ENCODE measurements at places on chromosomes 7 and 10.

- DNase-seq = no peak
These were observed 68.9 kb downstream of the HTR7 start for GRCh38 chr10:90788968-90789367.

DNA sequence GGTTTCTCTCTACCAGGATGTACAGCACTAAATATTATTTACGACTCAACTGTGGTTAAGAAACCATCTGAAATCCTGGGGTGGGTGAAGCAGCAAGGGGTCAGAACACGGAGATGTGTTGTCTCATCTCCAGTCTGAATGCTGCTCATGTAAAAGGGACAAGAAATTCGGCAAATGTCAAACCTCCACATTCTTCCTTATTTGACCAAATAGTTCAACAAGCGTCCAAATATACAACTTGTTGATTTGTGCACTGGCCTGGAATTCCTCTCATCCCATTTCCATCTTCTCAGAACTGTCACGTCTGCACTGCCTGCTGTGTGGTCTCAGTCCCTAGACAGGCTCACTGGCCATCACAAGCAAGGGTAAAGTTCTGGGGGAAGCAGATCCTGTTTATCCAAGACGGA lies 520.0 kb downstream of the PARD3 start:
- DNase-seq = no peak

- no peak for DNase-seq
These were observed 233.1 kb upstream of the CSTF2T start for GRCh38 chr10:51932530-51932929.

GRCh38 chr10:6973899-6974298 lies 393.8 kb upstream of the PRKCQ start:
- DNase-seq = no peak

DNA sequence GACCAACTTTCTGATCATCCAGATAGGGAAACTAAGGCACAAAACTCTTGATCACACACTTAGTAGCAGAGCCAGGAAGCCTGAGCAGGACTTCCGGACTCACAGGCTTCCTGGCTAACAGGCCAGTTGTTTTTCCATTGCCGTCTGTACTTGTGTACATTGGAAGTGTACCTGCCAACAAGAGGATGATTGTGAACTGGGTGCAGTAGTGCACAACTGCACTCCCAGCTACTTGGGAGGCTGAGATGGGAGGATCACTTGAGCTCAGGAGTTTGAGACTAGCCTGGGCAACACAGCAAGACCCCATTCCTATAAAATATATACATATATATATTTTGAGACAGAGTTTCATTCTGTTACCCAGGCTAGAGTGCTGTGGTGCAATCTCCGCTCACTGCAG lies 35.2 kb upstream of the OTUD1 start:
- DNase-seq = no peak

- no peak for DNase-seq
These were observed 76.1 kb upstream of the POM121L12 start for GRCh38 chr7:52959336-52959735.

GRCh38 chr7:149850716-149851115 lies 12.5 kb downstream of the ZNF862 start:
- DNase-seq = no peak

- no peak for DNase-seq
These were observed 35.8 kb downstream of the VWA2 start for GRCh38 chr10:114274616-114275453.

- no peak for DNase-seq
These were observed 40.9 kb upstream of the MET start for GRCh38 chr7:116630932-116631671.

DNA sequence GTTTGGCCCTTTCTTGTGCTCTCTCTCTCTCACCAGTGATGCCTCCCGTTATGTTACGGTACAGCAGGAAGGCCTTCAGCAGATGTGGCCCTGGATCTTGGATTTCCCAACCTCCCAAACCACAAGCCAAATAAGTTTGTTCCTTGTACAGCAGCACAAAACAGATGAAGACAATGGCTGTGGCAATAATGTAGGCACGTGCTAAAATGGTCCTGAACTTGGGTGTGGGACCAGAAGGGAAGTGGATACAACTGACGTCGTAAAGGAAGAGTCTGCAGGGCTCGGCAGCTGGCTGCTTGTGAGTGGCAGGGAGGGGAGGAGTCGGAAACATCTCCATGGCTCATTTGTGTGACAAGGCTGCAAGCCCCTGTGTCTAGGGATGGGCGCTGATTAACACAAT lies 26.8 kb downstream of the PROSER2 start:
- no peak for DNase-seq

DNA sequence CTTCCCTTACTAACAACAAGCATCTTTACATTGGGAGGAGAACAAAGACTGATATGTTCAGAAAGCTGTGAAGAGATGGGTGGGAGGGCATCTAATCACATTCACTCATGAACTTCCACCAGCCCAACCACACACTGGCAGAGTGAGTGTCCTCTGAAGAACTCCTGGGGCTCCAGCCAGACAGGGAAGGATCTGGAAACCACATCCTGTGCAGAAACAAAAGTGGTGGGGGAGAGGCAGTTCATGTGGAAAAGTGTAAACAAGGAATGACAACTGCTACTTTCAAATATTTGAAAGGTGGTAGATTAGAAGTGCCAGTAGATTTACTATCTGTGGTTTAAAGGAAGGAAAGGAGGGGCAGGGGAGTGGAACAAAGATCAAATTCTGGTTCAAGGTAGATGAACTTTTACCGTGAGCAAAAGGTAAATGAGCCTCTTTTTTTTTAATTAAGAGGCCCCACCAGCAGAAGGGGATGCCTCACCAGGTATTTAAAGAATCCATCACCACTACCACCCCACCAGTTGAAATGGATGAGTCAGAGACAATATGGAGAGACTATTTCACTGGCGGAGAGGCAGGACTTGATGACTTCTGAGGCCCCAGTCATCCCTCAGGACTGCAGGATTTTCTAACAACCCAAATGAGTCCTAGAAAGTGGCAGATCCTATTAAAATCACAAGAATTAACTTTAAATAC lies 34.5 kb downstream of the GOT1 start:
- no peak for DNase-seq

DNA sequence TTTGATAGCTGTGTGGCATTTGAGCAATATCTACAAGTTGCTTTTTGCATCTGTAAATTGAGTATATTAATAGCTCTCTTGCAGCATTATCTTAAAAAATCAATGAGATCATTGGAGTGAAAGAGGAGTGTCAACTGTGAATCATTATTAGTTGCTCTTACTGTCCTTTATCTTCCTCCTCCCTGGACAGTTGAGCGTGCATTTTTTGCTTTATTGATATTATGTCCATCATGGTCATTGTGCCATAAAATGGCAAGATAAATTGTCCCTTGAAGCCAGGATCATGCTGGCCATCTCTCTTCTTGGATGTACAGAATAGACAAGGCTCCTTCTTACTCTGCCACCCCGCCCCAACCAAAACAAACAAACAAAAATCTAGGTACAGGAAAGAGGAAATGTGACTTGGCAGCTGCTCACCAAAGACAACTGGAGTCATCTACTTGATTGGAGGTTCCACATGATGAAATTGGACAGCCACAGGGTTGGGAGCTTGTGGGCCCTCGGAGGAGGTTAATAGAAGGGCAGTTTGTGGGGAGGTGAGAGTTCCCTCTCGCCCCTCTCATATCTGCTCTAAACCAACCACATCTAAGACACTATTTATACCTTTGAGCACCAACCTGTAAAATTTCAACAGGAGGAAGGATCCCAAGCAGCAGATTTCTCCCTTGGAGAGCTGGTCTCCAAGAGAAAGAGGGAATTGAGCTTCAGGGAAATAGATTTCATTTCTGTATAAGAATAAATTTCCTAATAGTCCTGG lies 252.7 kb downstream of the SKIDA1 start:
- no peak for DNase-seq

GRCh38 chr7:138460649-138461607 lies 869 bp downstream of the TRIM24 start:
- DNase-seq = peak; percentile 34

GRCh38 chr7:159137906-159138305 lies 6.8 kb downstream of the VIPR2 start:
- DNase-seq = no peak

- no peak for DNase-seq
These were observed 2.5 kb downstream of the GCK start for GRCh38 chr7:44186736-44187135.

DNA sequence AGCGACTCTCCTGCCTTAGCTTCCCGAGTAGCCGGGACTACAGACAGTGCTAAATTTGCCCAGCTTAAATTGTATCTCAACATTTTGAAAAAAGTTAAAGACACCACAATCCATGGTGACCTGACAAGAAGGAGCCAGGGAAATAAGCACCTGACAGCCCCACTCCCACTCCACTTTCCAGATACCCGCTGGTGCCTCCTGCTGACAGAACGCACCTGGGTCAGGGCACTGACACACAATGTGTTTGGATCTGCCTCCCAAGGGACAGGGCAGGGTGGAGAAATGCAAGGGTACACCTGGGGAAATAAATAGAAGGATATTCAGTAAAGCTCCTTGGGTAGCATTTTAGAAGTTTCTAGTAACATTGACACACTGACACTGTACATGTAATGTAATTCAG lies 58.9 kb upstream of the OPN4 start:
- no peak for DNase-seq

DNA sequence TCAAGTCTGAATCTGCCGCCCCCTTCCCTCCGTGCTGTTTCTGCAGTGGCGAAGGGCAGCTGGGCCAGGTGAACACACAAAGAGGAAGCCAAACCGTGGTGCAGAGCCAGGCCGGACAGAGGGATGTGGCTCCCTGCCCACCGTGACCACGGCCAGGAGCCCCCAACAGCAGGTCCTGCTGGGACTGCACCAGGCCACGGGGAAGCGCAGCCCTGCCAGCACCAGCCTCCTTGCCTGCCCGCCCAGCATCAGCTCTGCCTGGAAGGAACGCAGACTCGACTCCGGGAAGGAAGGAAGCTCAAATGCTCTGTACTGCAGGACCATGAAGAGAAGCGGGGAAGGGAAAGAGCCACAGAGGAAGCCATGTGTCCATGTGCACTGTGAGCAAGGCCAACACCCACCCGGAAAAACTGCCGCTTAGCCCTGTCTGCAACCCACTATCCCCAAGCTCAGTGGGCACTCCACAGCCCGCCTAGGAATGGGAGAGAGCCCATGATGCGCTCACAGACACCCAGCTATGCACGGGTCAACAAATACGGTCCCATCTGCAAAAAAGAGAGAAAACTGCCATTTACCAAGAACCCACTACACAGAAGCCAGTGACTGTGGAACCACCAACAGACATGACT lies 19.0 kb downstream of the GPER1 start:
- DNase-seq = no peak

DNA sequence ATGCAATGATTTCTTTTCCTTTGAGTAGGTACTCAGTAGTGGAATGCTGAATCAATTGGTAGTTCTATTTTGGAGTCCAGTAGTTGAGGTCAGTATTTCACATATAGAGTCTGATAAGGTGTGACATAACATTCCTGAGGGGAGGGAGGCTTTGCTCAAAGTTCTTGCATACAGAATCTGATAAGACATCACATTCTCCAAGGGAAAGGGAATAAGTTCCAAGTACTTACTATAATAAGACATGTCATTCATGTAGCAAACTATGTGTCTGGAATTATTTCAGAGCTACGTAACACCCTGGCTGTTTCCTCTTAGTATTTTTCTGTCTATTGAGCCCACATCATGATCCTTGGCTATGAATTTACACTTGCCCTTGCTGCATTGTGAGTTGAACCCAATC lies 74.3 kb upstream of the POM121L12 start:
- no peak for DNase-seq

DNA sequence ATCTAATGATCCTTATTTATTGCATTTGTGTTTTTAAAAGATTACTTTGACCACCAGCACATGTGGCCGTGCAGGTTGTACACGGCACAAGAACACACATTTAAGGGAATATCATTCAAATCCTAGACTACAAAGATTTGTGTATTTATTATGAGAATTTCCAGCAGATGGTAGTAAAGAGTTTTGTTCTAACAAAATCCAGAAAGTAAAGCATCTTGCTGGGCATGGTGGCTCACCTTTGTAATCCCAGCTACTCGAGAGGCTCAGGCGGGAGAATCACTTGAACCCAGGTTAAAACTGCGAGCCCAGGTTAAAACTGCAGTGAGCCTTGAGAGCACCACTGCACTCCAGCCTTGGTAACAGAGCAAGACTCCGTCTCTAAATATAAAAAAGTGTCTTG lies 31.5 kb downstream of the MACROH2A2 start:
- no peak for DNase-seq

- DNase-seq = no peak
These were observed 66.3 kb upstream of the ETV1 start for GRCh38 chr7:14055813-14056212.

GRCh38 chr7:99390941-99391602 lies 16.5 kb downstream of the ARPC1B start:
- DNase-seq = no peak

GRCh38 chr7:75850235-75850634 lies 28.6 kb upstream of the RHBDD2 start:
- DNase-seq = no peak

DNA sequence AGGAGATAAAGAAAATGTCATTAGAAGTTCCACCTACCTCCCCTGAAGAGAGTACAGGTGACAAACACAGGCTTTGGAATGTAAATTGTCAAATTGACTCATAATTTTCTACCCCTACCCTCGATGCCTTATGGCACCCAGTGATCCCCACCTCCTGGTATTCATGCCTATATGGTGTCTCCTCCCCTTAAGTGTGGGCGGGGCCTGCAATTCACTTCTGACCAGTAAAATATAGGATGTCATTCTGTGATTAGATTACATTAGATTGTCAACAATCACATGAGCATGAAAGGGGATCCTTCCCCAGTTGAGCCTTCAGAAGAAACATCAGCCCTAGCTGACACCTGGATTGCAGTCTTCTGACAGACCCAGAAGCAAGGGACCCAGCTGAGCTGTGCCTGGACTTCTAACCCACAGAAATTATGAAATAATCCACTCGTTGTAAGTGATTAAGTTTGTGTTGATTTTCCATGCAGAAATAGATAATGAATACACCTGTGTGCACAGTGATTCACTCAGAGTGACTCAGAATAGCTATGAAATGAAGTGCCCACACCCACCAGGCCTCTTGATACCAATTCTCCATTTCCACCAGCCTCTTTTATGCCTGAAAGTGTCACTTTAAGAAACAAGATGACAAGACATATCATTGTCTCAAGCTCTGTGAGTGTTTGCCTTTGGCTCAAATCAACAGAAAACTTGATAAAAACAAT lies 8.5 kb upstream of the SLC39A12 start:
- no peak for DNase-seq

- no peak for DNase-seq
These were observed 99.1 kb downstream of the CCDC71L start for GRCh38 chr7:106561666-106562411.
